ENCODE measurements at places on chromosomes 11 and 22.

- DNase-seq = no peak
These were observed 528.4 kb downstream of the METTL15 start for GRCh38 chr11:28636566-28636965.

- DNase-seq = no peak
These were observed 202.2 kb upstream of the SORL1-AS1 start for GRCh38 chr11:121654843-121655536.

GRCh38 chr11:57727185-57727584 lies 14.1 kb upstream of the SELENOH start:
- no peak for DNase-seq

- DNase-seq = no peak
These were observed 3.9 kb downstream of the JOSD1 start for GRCh38 chr22:38696606-38697424.

- DNase-seq = no peak
These were observed 19.7 kb upstream of the ARHGAP8 start for GRCh38 chr22:44732661-44733060.

- DNase-seq = no peak
These were observed 652.0 kb upstream of the CCDC90B start for GRCh38 chr11:83938148-83938547.

GRCh38 chr11:10381736-10382135 lies 73.3 kb upstream of the AMPD3 start:
- no peak for DNase-seq

DNA sequence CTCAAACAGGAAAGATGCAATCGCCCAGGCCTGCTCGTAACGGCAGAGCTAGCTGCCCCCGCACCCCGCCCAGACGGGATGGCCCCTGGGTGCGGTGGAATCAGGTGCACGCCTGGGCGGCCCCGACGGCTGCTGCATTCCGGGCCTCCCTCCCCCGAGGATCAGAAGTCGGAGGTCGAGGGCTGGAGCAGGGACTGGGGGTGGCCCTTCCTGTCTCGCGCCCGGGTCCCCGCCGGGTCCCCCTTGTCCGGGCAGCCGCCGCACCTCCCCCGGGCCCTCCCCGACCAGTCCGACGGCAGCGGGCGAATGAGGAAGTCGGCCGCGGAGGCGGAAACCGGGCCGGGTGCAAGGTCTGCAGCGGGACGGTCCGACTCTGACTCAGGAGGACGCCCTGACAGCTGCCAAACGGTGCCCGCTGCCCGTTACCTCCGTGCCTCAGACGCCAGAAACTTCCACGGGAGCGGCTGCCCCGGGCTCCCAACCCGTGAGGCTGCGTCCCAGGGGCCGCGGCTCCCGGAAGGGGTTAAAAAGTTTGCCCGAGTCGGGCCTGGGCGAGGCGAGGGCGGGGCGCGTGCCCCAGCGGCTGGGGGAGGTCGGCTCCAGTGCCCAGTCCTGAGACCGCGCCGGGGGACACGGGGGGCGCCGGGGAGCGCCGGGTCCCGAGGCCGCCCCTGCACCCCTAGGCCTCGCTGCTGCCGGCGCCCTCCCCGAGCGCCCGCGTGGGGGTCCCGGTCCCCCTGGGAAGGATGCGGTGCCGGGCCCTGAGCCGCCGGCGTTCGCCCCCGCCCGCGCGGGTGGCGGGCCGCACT lies 663 bp downstream of the MYH9 start:
- no peak for DNase-seq

- DNase-seq = peak; percentile 4
These were observed 1085.5 kb downstream of the BRD1 start for GRCh38 chr22:48742191-48742555.

DNA sequence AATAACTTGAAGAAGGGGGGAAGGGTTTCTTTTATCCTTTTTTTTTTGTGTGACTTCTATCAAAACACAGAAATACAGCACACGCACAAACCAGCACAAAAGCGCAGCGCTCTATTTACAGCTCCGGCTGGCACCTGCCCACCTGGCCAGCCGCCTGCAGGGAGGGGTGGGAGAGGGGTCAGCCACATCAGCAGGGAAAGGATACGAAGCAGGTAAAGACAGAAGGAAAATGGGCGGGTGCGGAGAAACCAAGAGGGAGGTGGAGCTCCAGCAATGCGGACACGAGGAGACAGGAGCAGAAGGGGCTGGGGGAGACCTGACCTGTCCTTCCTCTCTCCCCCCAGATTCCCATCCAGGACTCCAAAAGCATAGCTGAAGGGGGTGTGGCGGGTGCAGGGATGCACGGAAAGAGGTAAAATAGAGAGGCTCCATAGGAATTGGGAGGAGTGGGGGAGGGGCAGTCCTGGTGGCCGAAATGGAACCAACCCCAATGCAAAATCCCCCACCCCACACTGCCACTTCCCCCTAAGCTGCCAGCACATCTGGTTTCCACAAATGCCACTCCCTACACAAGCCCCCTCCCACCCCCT lies 14.1 kb downstream of the CXCR5 start:
- no peak for DNase-seq

- DNase-seq = no peak
These were observed 92.0 kb upstream of the KCNQ1OT1 start for GRCh38 chr11:2791521-2792380.

GRCh38 chr11:60204922-60205321 lies 22.0 kb upstream of the MS4A6A start:
- no peak for DNase-seq

DNA sequence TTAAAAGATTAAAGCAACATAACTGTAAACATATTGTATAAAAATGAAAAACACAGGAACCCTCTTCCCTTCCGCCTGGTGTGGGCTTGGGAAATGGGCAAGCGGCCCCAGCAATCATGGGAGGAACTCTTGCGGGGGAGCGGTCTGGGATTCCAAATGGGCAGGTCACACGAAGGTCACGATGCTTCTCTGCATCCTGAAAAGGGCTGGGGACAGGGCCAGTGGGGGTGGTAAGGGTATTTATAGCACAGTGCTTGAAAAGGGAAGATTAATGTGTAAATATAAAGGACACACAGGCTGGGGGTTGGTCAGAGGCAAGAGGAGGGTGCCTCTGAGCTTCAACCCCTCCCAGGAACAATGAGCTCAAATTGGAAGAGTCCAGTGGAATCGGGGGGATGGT lies 46.9 kb upstream of the OR4B1 start:
- DNase-seq = no peak

DNA sequence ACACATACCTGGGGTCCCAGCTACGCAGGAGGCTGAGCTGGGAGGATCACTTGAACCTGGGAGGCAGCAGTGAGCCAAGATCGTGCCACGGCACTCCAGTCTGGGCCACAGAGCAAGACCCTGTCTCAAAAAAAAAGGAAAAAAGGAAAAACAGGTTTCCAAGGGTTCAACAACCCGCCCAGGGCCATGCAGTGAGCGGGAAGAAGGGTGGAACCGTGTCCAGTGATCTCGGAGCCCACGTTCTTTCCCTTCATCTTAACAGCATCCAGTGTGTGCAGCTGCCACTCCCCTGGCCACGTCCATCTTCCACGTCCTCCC lies 14.9 kb upstream of the LRP5 start:
- no peak for DNase-seq

- DNase-seq = no peak
These were observed 84.8 kb upstream of the SHANK2 start for GRCh38 chr11:71336996-71337754.

DNA sequence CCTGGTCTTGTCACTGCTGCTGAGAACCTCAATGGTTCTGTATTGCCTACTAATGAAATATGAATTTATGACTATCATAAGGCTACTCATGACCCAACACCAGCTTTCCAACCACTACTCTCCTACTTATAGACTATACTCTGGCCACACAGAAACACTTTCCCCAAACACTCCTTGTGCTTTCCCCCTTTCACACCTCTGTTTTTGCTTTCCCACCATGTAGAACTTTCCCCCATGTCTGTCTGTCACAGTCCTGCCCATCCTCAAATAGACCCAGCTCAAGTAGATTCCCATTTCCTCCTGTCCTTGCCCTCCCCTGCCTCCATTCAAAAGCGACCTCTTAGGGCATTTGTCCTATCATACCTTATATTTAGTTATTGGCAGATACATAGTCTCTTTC lies 105.9 kb downstream of the ARFGAP2 start:
- DNase-seq = no peak

GRCh38 chr11:82458761-82459160 lies 274.9 kb downstream of the FAM181B start:
- DNase-seq = no peak

- DNase-seq = no peak
These were observed 1.4 kb upstream of the APOA5 start for GRCh38 chr11:116792869-116793771.

DNA sequence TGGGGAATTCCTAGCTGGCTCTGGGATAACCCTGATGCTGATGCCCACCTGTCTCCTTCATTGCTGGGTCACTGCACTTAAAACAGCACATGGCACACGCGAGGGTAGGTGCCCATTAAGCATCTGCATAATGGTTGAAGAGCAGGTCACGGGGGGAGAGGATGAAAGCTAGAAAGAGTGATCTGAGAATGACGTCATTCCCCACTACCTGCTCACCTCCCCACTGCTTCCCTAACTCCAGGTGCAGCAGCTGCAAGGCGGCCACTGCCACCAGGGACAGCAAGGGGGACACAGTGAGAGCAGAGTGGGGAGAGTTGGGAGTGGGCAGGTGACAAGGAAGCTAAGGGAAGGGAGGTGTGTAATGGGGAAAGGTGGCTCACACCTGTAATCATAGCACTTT lies 27.0 kb downstream of the ADA2 start:
- DNase-seq = no peak

DNA sequence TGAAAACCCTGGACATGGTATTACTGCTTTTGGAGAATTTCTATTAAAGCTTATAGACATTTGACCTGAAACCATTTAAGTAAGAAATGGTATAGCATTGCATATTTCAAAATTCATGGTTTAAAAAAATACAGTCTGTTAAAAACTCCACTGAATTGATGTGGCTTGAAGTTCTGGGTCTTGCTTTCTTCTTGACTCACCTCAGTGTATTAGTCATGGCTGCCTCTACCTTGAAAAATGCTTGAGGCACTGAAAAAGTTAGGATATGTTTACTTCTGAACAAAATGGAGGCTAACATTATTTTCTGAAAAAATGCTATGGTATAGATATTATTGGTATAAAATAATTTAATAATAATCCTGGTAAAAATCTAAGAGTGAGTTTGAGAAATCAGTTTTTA lies 349.2 kb downstream of the AASDHPPT start:
- no peak for DNase-seq

DNA sequence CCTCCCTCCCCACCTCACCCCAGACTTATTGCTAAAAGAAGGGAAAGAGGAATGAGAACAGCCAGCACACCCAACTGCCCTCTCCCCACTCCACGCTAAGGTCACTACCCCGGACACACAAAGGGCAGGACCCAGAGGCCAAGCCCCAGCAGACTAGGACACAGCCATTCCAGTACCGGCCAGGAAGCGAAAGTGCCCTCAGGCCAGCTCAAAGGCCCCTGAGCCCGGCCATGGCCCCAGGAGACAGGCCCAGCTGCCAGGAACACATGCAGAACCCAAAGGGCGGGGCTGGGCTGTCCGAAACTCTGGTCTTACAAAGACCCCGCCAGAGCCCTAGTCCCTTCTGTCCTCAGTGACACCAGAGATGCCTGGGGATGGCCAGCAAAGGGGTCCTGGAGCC lies 5.5 kb downstream of the RCOR2 start:
- DNase-seq = no peak

DNA sequence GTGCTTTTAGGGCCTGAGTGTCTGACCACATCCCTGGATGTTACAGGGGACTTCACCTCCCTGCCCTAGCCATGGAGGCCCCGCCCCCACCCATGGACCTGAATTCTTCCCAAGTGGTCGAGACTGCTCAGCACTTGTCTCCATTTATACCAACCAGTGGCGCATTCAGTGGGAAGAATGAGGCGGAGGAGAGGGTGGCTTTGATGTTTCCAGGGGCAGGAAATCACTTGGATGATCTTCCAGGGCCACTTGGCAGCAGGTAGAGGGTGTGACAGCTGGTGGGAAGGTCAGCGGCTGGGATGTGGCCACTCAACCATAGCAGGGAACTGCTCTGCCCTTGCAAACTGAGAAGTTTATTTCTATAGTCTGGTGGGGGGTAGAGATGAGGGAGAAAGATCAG lies 155.1 kb upstream of the BLID start:
- no peak for DNase-seq

GRCh38 chr11:17313349-17314231 lies 37.1 kb downstream of the NUCB2 start:
- DNase-seq = no peak
